CD4-positive, alpha-beta T cell treated with Interleukin-15 for 1 hour (primary cell): ENCODE measurements at places on chromosomes 11 and 22.

DNA sequence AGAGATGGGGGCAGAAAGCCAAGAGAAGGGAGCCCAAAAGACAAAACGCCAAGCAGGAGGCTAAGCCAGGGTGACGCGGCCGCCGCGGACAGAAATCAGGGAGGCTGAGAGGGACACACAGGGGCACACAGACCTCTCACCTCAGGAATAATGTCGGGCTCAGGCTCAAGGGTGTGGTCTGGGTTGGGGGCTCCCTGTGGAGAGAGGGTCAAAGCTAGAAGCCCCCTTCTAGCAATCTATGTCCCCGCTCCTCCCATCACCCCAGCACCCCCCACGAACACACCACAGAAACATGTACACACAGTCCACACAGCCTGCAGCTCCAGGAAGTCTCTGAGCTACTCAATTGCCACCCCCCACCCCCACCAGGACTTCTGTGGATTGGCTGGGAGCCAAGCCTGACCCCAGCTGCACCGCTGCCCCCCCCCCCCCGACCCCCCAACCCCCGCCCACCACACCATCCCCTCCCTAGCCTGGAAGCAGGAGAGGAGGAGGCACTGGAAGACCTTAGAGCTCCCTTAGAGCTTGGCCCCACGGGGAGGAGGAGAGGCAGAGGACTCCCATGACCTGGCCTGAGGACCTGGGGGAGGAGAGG lies 6.9 kb downstream of the BCL9L start:
- DNase-seq = no peak

- no peak for DNase-seq
Observed at GRCh38 chr22:26321469-26321913, 107.6 kb upstream of the ASPHD2 start.

DNA sequence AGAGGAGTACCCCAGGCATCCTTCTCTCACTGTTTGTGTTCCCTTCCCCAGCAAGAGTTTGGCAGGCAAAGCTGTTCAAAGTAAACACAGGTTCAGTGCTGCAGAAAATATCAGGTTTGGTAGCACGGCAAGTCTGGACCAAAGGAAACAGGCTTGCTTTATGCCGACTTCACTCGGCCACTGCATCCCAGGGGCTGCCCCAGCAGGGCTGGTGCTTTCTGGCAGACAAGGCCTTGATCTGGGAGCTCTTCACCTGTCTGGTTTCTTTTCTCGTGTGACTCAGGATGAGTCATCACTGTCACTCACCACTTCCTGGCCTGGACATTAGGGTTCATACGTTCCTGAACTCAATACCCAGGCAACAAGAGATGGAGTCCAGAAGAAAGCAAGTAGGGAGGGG lies 52.6 kb upstream of the NAV2 start:
- DNase-seq = no peak

DNA sequence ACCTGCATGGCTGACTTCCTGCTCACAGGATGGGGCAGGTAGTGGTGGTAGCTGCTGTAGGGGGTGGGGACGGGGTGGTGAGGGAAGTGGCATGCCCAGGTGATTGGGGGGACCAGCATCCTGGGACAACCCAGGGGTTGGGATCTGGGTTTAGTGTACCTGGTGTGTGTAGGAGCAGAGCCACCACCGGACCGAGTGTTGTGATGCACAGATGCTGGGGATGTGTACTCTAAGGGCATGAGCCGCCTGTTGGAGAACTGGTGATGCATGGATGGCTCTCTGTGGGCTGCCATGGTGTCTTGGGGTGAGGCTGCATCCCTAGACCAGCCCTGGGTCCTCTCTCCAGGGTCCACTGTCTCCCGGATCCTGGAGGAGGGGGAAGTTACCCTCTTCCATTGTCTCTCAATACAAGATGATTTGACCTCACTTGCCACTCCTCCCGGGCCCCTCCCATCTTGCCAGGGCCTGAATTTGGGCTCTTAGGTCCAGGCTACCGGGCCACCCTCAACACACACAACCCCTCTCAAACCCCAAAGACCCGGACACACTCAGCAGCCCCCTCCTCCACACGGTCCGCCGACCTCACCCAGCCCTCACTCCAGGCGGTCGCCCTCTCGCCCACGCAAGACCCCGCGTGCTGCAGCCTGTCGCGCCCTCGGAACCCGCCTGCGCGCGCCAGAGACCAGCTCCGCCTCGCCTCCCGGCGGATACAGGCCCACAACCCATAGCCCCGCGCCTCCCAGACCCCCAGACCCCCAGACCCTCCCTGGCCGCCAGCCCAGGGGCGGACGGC lies 619 bp downstream of the LRRC75B start:
- no peak for DNase-seq

DNA sequence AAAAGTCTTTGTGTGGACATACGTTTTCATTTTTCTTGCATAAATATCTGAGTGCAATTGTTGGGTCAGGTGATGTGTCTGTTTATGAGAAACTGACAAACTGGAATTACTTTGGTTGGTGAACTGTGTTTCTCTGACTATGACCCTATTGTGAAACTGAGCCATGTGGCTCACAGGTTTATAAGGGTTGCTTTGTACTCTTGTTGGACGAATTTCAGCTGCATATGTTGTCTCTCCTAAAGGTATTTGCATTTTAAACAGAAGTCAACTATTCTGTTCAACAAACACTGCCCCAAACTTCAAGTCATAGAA lies 34.4 kb upstream of the RASD2 start:
- DNase-seq = no peak

- no peak for DNase-seq
Observed at GRCh38 chr11:58609723-58610122, 12.7 kb upstream of the CNTF start.

DNA sequence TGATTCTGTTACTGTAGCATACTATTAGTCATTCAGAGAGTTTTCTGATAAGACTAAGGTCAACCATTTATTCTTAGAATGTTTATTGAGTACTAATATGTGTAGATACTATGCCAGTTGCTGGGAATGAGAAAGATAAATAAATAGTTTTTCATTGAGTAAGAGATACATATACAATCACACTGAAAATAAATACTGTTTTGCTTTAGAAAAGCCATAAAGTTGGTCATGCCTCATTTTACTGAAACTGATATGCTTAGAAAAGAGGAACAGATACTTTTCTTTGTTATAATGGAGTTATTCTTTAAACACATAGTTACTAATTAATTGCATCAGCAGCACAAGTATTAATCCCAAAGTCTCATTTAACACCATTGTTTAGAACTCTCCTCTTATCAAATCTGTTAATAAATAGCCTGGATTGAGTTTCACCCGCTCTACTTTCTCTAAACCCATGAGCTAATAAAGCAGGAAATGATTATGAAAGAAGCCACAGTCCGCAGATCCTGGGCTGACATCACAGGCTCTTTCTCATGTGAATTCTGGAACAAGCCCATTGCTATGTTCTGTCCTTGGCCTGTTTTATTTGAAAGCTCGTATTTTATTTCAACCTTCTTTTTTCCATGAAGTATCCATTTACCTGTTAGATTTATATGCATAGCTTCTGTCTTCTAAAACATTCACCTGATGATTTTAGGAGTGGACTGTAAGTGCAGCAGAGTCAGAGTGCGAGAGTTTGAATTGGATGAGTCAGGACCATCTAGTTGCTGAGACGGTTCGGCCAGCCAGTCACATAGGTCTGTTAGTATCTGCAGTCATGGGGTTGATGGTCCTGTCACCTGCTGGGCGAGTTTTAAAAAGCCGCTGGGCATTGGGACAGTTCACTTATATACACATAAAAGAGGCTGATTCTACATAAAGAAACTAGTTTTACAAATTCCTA lies 35.5 kb downstream of the PIWIL4 start:
- DNase-seq = peak; percentile 50
